Dorsolateral prefrontal cortex (tissue), 122 donors: ENCODE measurements at places on chromosomes 2 and 18.
A peak's percentile ranks its signal among the peaks of the same experiment; 100 is the strongest.

- no peak for DNase-seq
Observed at GRCh38 chr2:227703280-227703732, 14.5 kb downstream of the SLC19A3 start.

DNA sequence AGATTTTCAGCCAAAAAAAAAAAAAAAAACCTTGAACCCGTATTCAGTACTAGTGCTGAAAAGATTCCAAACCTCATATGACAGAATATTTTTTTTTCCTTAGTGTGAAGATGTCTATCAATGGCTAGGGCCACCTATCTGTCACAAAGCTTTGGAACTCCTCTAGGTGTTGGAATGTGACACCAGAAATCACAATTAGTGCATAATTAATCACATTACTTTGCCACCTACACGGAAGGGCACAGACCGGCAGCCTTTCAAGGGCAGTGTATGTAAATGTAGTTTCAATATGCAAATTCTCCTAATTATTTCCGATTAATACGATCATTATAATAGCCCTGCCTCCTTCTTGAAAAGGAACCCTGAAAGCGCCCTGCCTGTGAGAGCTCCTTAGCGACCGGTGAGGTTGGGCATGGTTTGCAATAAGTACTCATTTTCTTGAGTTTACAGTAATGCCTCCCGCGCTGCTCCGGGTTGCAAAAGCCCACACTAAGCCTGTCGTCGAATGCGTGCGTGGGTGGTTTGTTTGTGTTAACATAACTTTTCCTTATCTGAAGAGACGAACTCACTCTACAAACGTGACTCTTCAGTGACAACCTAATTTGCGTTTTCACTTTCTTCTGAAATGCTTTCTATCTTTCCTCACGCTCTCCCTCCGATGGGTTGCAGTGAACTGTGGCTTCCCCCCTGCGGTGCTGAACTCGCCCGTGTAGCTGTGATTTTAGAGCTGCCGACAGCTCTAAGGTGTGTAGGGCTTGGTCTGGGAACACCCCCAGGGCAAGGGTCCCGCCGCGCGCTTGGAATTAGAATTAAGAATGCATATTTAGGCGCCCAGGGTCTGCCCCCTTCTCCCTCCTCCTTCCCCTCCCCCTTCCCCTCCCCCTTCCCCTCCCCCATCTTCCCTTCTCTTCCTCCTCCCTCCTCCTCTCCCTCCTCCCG lies 765 bp upstream of the ID2 start:
- DNase-seq: no peak

DNA sequence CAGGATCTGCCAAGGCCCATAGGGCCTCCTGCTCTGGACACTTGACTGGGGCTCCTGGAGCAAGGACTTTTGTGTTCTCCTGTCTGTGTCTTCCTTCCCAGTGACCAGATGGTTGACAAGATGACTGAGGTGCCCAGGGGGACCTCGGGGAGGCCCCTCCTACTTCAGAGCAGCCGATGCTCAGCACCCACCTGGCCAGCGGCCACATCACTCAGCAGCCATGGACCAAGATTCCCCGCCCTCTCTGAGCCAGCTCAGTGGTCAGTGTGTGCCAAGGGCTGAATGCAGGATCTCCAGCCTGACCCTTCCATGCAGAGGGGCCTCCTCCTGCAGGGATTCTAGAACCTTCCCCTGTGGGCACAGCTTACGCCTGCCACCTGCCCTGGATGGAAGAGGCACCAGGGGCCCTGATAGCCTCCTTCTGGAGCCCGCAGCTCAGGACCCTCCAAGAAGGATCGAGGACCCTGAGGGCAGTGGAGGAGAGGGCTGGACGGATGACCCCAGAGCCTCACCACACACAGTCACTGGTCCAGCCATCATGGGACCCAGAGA lies 87.4 kb upstream of the GPC1 start:
- DNase-seq: no peak

GRCh38 chr2:37367984-37368383 lies 23.6 kb downstream of the QPCT start:
- no peak for DNase-seq

GRCh38 chr18:10184776-10185175 lies 269.7 kb upstream of the APCDD1 start:
- DNase-seq: no peak

DNA sequence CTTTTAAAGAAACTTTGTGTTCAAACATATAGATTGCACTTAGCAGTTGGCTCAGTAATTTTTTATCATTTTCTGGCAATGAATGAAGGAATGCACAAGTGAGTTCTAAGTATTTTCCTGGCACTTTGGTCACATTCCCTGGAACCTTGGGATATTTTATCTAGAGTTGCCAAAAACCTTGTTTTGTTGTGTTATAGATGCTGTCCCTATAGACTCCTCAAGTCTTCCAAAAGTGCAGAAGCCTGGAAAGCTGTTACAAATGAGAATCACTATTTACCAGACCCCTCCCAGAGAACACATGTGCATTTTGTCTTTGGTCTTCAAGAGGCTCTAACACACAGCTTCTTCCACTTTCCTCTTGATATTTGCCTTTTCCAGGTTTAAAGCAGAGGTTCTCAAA lies 108.3 kb downstream of the RND3 start:
- no peak for DNase-seq

- DNase-seq: no peak
Observed at GRCh38 chr2:134247679-134248078, 6.2 kb upstream of the MGAT5 start.

DNA sequence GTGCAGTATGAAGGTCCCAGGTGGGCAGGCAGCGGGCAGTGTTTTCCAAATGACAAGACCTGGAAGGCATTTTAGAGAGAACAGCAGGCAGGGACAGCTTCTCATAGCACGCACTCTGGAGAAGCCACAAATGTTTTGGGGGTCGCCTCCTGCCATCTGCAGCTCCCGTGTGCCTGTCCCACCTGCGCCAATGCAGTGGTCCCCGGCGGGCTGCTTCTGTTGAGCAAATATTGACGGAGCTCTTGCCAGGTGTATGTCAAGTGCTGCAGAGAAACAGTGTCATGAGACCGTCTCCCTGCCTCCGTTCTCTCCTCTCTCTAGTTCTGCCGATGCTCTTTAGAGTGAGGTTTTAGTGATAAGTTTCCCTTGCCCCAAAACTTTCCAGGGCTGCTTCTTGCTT lies 174.8 kb downstream of the LDLRAD4 start:
- no peak for DNase-seq

DNA sequence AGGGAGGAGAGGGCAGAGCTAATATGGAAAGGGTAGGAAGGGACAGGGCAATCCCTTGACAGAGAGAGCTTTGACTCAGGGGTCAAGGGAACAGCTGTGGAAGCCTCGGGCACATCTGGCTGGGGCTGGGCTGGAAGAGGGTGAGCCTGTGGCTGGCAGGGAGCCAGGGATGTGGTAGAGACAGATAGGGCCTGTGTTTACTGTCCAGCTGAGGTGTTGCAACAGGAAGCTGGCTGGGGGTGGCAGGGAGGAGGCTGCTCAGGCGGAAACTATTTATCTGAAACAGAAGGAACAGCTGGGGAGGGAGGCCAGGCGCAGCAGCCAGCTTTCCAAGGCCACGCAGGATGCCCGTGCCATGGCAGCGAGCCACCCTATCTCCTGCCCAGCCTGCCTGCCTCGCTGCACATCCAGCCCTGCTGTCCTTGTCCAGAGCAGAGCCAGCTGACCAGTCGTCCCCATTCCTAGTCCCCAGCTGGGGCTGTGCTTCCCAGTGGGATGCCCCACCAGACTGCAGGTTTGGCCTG lies 264.7 kb downstream of the CYP26B1 start:
- peak; percentile 84 for DNase-seq

DNA sequence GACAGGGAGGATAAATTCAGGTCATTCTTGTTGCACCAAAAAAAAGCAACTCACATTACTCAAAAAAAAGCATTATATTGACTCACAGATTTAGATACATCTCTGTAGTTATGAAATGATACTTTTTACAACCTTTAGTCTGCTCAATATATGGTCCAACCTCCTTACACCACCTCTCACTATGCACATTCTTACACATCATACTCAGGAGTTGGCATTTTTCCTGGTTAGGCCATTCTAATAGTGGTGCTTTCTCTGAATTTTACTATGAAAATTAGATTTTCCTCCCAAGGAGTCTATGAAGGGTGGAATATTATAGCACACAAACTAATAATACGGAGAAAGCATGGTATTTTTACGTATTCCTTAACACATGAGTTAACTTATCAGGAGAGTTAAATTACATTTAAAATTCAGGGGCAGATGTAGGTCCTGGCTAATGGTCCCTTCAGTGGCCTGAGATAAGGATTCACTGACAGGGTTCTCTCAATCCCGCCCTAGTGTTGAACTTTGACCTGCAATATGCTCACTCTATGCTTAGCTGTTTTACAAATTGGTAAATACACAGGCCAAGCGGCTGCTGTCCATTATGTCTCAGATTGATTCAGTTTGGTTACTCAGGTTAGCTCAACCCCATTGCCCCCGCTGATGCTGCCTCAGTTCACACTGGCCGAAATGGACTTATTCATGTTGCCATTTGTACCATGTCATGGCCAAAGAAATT lies 153.6 kb downstream of the NCKAP5 start:
- no peak for DNase-seq

GRCh38 chr2:46509804-46510203 lies 30.4 kb downstream of the TMEM247 start:
- DNase-seq: no peak

- no peak for DNase-seq
Observed at GRCh38 chr18:62452280-62452831, 70.5 kb upstream of the ZCCHC2 start.

DNA sequence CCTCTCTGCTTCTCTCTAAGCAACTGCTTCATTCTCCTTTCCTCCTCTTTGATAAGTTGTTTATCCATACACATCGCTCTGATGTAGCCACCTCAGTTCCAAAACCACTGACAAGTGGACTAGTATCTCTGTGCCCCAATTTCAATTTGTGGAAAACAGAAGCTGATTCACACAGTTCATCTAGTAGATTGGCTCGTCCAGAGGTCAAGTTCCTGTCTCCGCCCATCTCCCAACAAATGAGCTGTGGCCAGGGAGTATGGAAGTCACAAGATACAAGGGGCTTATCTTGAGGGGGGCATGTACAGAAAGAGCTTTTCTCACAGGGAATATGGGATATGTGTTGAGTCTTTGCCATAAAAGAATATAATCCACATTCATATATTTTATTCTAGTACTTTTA lies 17.7 kb upstream of the CHN1 start:
- no peak for DNase-seq

DNA sequence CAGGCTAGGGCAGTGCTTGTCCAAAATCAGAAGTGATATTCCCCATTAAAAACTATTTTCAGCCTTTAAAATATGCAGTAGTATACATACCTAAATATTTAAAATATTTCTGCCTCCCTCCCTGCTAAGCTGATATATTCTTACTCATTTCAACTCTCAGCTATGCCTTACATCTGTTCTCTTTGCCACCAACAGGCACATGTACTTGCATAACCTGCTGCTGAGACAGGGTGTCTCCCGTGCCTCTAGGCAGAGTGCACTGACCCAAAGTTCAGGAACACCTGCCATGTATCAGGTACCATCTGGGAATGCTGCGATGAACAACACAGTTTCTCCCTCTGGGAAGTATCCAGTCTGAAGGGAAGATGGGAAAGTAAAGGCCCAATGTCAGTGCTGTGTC lies 91.7 kb downstream of the STK39 start:
- DNase-seq: no peak

DNA sequence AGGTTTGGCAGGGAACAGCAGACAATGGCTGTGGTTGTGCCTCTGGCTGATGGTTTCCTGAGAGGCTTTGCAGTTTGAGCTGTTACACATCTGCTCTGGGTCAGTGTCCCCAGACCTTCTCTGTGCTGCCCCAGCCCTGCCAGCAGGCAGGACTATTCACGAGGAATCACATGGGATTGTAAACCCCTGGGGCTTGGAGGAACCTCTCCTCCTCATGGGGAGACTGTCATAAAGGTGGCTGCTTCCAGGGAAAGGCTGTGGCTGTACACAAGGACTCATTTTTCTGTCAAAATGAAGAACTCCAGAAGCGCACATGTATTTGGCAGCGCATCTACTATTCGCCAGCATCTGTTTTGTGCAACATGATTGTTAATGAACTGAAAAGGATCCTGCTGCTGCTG lies 142.6 kb upstream of the CYP1B1 start:
- DNase-seq: no peak

DNA sequence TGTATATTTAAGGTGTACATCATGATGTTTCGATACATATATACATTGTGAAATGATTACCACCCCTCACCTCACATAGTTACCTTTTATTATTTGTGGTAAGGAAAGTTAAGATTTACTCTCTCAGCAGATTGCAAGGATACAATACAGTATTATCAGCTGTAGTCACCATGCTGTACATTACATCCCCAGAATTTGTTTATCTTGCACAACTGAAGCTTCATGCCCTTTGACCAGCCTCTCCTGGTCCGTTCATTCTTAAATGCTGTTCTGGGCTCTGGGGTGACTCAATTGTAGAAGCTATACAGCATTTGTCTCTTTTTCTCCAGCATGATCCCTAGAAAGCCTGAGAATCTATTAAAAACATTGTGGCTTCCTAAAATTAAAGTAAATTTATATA lies 90.8 kb downstream of the PTPRM start:
- DNase-seq: no peak
